ENCODE measurements at places on chromosomes 6 and 20.
A peak's percentile ranks its signal among the peaks of the same experiment; 100 is the strongest.

GRCh38 chr6:78589436-78589835 lies 277.9 kb upstream of the IRAK1BP1 start:
- no peak for DNase-seq

DNA sequence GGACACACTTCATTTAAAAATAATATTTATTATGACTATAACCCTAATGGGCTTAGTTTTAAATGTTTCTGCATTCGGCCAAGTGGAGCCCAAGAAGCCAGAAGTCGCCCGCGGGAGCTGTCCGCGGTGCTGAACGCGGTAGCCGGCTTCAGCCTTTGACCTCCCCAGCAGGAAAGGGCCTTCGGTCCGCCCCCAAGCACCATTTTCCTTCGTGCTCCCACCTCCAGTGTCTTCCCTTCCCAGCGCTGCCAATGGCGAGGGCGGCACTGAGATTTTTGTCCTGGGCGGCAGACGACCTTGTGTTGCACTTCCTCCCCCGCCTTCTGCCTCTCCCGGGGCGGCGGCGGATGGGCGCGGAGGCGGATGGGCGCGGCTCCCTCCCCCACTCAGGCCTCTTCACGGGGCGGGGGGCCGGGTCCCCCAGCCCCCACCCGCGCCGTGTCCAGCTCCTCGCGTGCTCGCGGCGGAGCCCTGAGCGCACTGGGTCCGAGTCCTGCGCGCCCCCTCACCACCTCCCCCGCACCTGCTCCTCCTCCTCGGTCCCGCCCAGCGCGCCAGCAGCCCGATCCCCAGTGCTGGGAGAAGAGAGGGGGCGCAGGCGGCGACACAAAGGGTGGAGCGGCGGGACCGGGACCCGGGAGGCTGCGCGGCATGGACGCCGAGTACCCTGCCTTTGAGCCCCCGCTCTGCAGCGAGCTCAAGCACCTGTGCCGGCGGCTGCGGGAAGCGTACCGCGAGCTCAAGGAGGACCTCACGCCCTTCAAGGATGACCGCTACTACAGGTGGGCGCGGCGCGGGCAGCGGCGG lies 23.6 kb upstream of the TMEM181 start:
- peak; percentile 47 for DNase-seq

DNA sequence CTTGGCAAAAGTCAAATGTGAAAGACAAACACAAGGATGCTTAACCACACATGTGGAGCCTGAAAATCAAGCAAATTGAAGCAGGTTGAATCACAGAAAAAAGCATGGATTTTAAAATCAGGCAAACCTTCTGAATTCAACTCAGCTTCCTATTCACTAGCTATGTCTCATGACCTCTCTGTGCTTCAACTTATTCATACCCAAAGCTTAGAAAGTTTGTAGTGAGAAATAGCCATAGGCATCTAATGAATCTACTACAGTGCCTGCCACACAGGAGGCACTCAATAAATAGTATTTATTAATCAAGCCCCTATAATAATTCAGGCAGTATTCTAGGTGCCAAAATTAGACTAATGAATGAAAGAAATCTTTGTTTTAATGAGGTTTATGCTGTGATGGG lies 112.2 kb upstream of the TNFAIP3 start:
- no peak for DNase-seq

DNA sequence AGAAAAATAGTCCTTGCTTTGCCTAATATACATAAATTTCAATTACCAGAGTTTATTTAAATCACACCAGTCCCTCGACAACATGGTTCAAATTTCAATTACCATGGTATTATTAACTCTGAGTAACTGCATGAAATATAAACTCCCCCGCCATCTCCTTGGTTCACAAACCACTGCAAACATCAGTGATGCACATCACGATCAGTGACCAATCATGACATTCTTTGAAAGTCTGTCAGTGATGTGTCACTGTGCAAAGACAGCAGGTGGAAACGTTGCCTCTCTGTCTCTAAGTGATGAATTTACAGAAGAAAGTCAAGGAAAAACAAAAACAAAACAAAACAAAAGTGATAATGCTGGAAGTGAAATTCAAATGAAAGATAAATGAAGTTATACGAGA lies 86.7 kb downstream of the TASP1 start:
- DNase-seq = no peak

- no peak for DNase-seq
These were observed 34.3 kb downstream of the PRSS35 start for GRCh38 chr6:83546636-83547035.

DNA sequence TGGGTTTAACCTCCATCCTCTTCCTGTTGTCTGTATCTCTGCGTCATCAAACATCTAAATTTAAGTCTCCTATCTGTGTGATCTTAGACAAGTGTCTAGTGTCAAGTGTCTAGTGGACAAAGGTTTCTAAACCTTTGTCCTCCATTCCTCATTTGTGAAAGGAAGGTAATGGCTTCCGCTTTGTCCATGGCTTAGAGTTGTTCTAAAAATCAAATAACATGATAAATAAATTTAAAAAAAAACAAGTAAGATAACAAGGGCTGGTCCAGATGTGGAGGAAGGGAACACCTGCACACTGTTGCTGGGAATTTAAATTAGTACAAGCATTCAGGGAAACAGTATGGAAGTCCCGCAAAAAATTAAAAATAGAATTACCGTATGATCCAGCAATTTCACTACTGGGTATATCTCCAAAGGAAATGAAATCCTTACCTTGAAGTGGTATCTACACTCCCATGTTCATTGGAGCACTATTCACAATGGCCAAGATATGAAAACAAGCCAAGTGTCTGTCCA lies 17.6 kb upstream of the SERPINB1 start:
- no peak for DNase-seq

DNA sequence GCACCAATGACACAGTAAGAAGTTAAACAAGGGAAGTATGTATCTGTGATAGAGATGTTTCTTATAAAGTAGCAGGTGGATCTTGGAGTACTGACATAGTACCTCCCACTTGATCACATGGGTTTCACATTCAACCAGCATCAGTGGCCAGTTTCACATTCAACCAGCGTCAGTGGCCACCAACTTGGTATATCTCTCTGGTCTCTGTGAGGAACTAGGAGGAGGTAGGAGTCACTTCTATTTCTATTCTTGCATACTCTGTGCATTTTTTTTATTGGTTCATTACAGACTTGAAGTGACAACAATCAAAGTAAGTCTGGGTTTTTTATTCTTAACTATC lies 200.3 kb upstream of the SIM1 start:
- no peak for DNase-seq

GRCh38 chr6:113574147-113574546 lies 283.0 kb upstream of the MARCKS start:
- DNase-seq = no peak

DNA sequence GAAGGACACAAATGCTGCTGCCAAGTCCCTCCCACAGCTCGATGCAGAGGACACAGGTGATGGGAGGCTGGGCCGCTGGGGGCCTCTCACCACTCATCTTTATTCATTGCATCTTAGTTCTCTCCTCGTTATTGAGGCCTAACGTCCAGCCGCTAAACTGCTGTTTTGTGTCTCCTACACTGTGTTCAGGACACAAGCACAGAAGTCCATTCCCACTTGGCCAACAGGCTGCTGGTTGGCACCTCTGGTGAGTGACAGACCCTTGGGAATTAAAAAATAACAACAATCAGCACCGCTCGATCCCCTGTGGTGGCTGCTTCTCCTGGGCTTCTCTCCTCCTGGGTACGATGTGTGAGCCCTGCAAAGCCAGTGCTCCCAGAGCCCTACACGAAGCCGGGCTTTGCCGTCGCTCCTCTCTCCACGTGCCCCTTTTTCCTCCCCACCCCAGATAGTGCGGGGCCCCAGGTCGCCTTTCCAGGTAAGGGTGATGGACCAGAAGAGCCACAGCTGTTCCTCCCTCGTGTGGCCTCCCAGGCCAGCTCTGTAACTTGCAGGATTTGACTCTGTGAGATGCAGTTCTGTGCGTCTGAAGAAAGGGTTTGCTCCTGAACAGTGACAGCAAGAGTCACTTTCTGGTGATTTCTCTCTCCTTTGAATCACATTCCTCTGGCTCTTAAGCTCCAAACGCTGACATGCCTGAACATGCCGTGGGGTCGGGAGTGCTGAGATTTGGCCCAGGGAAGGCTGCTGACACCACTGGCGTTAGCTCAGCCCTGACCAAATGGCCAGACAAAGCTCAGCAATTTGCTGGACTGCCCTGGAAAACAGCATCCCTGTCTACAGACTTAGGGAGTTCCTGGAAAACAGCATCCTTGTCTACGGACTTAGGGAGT lies 59.3 kb downstream of the DLL1 start:
- DNase-seq = no peak

- no peak for DNase-seq
These were observed 3.1 kb downstream of the HS3ST5 start for GRCh38 chr6:114339706-114340105.

DNA sequence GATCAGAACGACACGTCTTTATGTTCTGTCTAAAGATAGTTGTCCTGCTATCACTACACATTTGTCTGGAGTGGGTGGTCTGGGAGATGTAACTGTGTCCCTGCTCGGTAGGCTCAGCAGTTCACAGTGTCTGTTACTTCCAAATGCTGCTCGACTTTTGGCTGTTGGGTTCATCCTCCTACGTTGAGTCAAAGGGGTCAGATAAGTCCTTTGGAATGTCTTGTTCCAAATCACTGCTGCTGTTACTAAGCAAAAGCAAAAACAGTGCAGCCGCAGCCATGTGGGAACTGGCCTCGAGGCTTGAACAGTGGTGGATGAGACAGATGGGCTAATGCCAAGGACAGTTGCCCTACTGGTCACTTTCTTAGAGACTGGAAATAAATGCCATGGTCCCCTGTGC lies 272.2 kb upstream of the MAP3K7 start:
- DNase-seq = no peak

GRCh38 chr6:7161253-7161623 lies 53.5 kb downstream of the RREB1 start:
- no peak for DNase-seq

DNA sequence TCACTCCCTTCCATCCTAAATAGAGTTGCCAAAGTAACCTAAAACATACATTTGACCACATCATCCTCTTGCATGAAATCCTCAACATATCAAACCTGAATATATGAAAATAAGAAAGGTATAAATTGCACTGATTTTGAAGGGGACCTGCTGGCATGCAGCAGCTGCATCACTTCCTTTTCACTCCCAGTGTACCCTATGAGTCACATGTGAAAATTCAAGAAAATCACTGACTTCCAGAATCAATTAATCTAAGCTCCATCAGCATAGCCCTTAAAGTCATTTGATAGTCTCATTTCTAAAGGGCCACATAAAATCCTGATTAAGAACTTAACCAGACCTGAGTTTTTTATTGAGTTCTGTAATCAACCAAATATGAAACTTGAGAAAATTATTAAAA lies 24.3 kb downstream of the SNX14 start:
- DNase-seq = no peak

DNA sequence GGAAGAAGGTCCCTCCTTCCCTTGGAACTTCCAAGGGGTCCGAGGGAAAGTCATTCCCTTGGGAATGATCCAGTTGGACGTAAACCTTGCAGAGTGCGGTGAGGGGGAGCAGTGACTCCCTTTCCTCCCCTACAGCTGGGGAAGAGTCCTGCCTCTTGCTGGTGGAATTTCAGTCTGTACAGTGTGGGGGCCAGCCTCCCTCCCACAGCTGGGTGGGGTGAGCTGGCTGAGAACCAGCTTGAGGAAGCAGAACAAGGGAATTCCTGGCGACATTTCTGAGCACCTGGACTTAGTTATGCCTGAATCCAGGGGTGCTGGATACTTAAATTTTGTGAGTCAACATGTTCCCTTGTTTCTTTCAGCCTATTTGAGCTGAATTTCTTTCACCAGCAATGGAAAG lies 152.0 kb downstream of the ANKRD60 start:
- DNase-seq = no peak

DNA sequence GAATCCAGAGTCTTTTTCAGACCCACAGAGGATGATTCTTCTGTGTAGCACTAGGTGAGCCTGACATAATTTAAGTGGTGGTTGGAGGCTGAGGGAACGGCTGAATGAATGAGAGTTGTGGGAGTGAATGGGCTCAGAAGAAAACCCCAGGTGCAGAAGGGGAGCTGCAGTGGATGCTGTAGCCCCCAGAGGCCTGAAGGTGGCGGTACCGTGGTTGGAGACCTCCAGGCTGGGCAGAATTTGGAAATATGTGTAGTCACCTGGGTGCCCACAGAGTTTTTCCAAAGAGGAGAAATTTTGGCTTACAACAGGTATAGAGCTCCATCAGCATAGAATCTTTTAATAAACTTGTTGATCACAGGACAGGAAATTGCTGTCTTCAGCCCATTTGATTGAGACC lies 6.5 kb upstream of the RAET1G start:
- DNase-seq = no peak

GRCh38 chr20:13758884-13759283 lies 25.8 kb downstream of the ESF1 start:
- no peak for DNase-seq

- no peak for DNase-seq
These were observed 24.1 kb downstream of the ATXN1 start for GRCh38 chr6:16736856-16737775.

GRCh38 chr6:132715204-132715603 lies 1.3 kb upstream of the VNN1 start:
- DNase-seq = no peak

DNA sequence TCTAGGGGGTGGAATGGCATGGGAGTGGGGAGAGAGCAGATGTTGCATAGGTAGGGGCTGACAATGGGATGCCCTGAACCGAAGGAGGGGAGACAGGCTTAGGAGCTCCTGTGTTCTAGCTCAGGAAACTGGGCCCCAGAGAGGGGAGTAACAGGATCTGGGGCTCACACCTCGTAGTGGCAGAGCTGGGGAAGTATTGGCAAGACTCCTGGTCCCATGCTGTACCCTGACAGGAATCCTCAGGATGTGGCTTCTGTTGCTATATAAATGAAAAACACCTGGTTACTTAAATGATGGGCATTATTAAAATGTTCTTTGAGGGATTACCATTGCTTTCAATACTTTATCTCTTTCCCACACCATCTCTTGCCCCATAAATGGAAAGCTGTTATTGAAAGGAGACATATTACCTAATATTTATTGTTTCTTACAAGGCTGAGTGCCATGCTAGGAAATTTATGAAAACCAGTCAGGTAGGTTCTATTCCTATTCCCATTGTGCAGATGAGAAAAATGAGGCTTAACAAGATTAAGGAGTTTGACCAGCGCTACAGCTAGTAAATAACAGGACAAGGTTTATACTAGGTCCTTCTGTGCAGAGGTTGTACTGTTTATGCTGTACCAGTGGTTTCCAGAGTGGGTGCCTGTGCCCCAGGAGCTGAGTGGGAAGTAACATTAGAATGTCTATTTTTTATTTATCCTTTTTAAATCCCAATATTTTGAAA lies 35.3 kb upstream of the TCP11 start:
- no peak for DNase-seq

All from stimulated activated CD4-positive, alpha-beta T cell treated with anti-CD3 and anti-CD28 coated beads, Interleukin-1b, Interleukin-23, amount 100 ng/mL, for 1 hour (primary cell).